ENCODE measurements at places on chromosomes 2 and 18.

DNA sequence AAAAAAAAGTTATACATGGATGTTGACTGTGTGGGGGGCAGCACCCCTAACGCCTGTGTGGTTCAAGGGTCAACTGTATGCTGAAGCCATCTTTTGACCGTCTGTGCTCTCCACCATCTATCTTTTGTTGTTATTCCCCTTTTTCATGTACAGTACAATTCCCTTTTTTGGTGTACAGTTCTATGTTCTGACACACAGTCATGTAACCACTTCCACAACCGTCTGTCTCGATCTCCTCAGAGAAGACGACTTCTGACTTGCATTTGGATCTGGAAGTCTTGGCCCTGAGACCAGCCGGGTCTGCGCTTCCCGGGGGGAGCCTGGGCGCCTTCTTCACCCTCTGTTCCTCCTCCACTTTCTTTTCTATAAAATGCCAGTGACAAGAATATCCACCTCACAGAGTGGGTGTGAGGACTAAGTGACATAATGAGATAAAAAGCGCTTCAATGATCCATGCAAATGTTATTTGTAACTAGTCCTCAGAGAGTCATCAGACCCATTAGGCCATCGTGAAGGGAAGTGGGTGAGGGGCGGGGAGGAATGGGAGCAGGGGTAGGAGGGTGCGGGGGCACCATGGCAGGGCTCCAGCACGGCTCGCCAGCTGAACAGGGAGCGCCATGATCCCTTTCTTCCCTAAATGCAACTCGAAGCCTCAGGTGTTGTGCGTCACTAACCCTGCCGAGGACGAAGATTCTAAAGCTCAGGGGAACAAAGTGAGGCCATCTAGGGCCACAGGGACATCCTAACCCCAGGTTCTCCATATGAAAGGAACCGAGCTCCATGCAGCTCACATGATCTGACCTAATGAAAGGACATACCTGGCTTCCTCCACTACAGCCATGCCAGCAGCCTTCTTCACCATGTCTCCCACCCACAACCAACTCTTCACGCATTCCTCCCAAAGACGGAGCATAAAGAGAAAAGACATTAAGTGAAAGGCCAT, 16.6 kb downstream of the ADCY3 start:
- no peak for DNase-seq

GRCh38 chr2:6401301-6401700, 464.4 kb downstream of the CMPK2 start:
- DNase-seq = no peak

- DNase-seq = no peak
Measured at GRCh38 chr2:149645391-149645790, 57.8 kb upstream of the MMADHC start.

GRCh38 chr2:145380436-145381017, 860.6 kb upstream of the ZEB2 start:
- DNase-seq = no peak

Data from stimulated activated CD4-positive, alpha-beta T cell treated with anti-CD3 and anti-CD28 coated beads, Interleukin-2, amount 100 ng/mL, for 48 hours (primary cell).